Stimulated activated CD4-positive, alpha-beta T cell treated with anti-CD3 and anti-CD28 coated beads, Interleukin-12 subunit alpha, Interleukin-12 subunit beta, amount 100 ng/mL, for 24 hours (primary cell): ENCODE measurements at places on chromosomes 11 and 22.

GRCh38 chr11:23079382-23079813, 219.1 kb upstream of the CCDC179 start:
- DNase-seq: no peak

GRCh38 chr22:49883294-49883640, 29.6 kb downstream of the ZBED4 start:
- no peak for DNase-seq

DNA sequence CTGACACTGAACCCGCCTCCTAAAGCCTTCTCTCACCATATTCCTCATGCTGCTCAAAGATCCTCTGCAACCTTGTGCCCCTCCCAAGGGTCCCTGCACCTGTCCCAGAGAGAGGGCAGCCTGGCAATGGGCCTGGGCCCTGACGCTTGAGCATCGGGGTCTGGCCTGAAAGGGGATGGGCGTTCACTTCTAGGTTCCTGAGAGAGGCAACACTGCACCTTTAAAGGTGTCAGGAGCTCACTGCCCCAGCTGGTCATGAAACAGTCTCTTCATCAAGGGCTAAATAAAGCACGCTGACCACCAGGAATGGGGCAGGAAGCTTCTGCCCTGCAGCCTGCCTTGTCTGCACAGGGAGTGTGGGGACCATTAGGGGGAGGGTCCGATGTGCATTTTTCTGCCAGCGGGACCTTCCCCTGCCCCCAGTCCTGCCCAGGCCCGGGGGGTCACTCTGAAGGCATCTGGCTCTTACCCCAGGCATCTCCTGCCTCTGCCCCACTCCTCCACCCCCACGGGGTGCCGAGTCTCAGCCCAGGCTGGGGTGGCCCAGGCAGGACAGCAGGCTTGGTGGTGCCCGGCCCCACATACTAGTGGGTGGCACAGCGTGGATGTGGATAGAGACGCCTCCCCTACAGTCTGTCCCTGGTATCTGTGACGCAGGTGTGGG, 3.5 kb downstream of the C11orf21 start:
- DNase-seq: no peak

DNA sequence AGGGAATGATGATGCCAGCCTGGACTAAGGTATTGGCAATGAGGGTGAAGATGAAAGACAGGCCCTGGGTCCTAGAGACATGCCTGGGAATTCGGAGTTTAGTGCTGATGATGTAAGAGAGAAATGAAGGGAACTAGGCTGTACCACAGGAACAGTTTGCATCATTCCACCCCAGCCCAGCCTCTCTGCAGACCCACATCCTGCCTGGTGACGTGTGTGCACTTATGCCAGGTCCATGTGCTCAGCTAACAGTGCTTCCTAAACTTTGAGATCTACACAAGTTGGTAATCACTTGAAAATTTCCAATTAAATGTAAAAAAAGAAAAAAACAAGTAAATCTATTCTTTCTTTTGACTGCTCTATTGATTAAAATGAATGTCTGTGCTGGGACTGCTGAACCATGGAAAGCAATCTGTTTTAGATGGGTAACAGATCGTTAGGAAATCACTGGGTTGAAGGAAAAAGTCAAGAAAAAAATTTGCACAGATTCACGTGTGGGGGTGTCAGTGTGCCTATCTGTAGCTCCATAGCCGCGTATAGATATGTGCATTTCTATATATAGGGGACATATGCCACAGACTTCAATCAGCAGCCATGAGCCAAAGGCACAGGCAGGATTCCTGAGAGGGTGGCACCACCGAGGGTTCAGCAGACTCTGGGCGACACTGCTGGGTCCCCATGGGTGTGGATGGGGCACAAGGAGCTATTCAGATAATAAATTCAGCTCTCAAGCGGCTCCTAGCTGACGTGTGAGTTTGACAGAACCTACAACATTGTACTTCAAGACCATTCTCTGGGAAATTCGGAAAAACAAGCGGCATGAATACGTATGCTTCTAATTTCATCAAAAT, 131.1 kb upstream of the OPCML start:
- DNase-seq: no peak

DNA sequence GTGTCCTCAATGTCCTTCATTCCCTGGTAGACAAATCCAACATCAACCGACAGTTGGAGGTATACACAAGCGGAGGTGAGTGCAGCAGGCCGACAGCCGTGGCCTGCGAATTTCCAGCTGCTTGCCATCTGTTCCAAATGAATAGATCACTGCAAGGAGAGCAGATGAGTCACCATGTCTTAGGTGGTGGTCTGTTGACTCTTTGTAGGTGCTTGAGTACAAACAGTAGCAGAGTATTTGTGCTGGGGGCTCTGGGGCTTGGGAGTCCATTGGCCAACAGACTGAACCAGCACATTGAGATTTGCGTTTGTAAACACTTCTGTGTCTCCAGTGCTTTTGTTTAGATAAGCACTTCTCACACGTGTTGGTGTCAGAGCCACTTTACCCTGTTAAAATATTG, 21.1 kb downstream of the EIF3L start:
- DNase-seq: no peak

DNA sequence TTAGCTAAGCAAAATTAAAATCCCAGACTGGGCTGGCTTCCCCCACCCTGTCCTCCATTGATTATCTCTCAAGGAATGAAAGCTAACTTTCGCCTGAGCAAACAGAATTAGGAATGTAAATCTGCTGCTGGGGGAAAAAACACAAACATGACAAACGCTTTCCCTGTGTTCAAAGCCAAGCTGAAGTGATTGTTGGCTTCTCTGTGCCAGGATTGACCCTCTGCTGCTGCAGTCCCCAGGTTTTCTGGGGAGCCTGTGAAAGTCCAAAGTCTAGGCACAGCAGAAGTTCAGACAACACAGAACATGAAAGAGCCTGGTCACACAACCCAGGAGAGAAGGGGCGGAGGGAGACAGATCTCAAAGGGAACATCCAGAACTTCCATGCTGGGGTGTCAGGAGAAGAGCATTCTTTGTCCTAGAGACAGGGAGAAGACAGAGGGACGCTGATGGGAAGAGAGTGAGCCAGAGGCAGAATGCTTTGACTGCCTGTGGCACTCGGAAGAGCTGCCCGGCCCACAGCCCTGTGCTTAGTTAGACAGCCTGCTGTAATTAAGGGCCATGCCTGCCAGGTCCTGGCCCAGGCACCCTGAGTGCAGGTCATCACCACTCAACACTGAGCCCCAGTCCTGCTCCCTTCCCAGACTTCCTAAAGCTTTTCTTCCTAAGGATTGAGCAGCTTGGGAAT, 6.9 kb downstream of the PATZ1 start:
- DNase-seq: no peak

- no peak for DNase-seq
Observed at GRCh38 chr22:47411006-47411405, 648.6 kb downstream of the TBC1D22A start.

- no peak for DNase-seq
Observed at GRCh38 chr11:130426223-130426836, 2.1 kb downstream of the ADAMTS8 start.

DNA sequence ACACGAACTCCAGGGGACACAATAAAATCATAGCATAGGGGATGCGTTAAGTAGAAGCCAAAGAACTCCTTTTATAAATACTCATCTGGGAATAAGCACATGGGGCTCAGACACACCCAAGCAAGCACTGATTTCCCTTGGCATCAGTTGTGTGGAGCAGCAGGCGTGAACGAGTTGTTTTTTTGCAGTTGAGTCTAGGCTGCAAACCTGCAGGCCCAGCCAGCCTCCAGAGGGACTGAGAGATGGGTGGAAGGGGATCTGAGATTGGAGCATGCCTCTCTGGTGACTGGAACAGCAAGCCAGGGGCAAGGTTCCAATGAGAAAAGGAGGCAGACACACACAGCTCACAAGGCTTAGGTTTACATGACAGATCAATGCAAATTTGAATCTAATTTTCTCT, 27.4 kb upstream of the SEZ6L start:
- no peak for DNase-seq

GRCh38 chr11:58832056-58832645, 12.4 kb downstream of the GLYATL2 start:
- DNase-seq: no peak

DNA sequence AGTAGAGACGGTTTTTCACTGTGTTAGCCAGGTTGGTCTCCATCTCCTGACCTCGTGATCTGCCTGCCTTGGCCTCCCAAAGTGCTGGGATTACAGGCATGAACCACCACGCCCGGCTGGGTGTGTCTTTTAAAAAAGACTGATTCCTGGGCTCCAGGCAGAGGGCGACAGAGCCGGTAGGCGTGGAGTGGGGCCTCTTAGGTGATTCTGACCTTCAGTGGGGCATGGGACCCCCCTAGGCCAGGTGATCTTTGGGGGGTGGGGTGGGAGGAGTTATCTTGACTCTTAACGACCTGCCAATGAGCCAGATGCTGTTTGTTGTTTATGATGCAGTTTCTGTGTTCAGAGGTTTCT, 12.9 kb upstream of the SORL1-AS1 start:
- no peak for DNase-seq

GRCh38 chr22:35359380-35360065, 21.4 kb upstream of the HMOX1 start:
- no peak for DNase-seq

DNA sequence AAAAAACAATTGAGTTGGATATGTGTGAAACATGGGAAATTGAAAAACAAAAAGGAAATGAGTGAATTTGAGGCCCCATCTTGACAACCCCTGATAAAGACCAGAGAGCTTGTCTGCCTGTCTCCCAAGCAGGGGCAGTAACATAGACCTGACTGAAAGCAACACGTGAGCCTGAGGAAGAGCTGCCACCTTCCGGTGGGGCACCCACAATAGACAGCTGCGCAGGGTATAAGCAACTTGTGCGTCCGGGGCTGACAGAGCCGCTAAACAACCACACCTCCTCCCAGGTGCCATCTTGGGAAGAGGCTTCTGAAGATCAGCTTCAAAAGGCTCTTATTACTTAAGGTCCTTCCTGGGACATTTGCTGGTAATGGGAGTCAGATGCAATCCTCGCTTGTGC, 166.8 kb downstream of the NTM start:
- no peak for DNase-seq

- no peak for DNase-seq
Observed at GRCh38 chr11:8610532-8611116, 16.6 kb upstream of the STK33 start.

DNA sequence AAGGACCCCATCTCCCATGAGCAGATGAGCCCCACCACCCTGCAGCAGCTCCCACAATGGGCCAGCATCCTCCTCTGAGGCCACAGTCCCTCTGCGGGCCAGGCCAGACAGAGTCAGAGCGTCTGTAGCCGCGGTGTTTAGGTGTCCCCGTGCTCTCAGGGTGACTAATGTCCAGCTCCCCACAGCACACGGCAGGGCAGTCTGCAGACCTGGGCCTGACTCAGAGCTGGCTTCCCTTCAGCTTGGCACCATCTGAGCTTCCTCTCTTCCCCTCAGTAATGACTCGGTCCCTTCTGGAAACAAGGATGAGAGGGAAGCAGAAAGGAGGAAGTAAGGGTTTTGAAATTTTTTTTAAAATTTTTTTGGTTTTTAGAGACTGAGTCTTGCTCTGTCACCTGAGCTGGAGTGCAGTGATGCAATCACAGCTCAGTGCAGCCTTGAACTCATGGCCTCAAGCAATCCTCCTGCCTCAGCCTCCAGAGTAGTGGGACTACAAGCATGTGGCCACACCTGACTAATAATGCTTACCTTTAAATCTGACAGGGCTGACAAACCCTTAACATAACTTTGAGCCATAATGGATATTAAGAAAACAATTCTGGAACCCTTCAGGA, 28.5 kb downstream of the LRRC74B start:
- no peak for DNase-seq

DNA sequence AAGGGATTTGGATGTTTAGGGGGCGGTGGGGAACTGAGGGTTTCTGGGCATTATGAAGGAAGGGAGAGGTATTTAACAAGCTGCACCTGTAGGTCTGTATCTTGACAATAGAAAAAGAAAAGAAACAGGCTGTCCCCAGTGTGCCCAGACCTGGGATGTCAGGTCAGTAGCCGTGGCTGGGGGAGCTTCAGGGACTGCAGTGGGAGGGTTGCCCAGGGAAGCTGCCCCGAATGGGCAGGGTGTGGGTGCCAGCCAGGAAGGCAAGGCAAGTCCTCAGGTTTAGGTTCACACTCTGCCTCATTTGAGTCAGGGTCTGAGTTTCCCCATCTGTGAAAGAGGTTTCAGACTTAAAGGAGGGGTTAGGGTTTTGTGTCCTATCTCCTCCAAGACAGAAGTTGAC, 1.5 kb downstream of the INPP5J start:
- no peak for DNase-seq

GRCh38 chr11:116130122-116130521, 625.9 kb upstream of the CADM1 start:
- DNase-seq: no peak

DNA sequence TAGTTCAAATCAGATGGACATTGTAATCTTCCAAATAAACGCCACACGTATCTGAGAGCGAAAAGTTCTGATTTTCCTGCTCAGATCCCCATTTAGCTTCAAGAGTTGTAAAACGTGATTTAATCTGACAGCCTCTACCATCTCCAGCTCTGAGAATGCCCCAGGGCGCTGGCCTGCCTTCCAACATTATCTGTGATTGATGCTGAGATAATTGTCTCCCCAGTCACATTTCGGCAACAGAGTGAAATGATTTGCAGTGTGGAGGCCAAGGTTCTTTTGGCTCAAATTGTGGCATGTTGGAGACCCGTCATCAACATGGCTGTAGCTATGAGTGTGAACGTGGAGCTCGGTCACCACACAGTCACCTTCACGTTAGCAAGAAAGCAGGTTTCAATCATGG, 283.4 kb downstream of the BRD1 start:
- DNase-seq: no peak

DNA sequence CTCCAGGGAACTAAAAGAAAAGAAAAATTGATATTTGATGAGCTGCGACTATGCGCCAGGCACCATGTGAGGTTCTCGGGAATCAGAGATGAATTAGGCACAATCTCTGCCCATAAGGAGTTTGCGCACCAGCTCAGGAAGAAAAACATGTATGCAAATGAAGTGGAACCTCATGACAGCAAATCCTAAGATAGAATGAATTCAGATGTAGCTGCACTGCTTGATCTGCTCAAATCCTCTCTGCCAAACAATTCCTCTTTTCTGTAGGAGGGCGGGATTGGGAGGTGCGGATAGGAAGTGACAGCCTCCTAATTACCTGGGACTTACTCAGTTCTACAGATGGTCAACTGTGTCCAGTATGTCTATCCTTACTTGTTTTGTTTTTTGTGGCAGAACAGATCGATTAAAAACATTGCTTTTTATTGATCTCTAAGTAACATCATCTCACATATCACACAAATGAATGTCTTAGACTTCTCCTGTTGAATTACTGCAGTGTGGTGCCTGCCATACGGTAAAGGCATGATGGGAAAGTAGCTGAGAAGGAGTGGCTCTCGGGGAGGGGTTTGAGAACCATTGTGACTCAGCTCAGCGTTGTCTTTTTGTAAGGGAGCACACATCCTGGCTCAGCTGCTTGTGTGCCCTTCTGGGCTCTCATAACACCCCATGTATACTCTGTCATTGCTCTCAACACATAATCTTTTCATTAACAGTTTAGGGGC, 13.9 kb downstream of the CRTAM start:
- DNase-seq: no peak

DNA sequence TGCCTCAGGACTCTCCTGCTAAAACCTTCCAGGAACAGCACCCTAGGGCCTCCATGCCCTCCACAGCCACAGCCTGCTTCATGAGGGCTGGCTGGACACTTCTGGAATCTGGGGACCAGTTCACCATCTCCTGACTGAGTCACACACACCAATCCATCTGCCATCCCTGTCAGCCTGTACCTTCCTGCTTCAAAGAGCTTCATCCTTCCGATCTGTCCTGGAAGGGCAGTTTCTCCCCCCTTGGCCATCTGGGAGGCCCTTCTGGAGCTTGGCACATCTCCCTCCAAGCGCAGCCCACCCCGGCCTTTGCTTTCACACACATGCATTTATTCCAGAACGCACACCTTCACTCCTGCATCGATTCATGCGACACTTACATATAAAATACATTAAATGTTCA, 13.0 kb downstream of the APBB1 start:
- DNase-seq: no peak

GRCh38 chr11:113473983-113474361, 1.2 kb downstream of the DRD2 start:
- DNase-seq: no peak
